ENCODE measurements at places on chromosomes 1 and 21.

DNA sequence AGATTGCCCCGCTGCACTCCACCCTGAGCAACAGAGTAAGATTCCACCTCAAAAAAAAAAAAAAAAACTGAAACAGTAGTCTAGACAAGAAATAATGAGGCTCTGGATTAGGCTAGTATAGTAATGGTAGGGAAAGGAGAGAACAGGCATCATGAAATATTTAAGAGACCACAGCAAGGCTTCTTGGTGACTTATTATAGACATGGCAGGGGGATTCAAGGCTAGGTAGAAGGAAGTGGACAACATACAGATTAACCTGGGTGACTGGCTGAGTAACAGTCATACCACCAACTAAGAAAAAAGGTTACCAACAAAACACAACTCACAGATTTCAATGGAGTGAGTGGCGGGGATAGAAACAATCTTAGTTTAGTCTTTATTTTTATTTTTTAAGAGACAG is 8.3 kb downstream of the NVL start:
- no peak for DNase-seq

DNA sequence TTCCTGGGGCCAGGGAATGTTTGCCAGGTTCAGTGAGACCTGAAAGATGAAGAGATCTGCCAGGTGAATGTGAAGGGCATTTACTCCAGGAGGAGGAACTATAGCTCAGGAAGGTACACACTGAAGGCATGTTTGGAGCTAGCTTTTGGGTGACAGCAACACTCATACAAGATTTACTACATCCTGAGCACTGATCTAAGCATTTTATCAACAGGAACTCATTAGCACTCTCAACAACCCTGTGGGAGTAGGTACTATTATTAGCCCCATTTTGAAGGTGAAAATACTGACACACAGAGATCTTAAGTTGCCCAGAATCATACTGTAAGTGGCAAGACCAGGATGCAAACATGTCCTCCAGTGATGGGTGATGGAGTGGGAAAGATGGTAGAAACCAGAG is 6.7 kb downstream of the GADD45A start:
- DNase-seq, result no peak

DNA sequence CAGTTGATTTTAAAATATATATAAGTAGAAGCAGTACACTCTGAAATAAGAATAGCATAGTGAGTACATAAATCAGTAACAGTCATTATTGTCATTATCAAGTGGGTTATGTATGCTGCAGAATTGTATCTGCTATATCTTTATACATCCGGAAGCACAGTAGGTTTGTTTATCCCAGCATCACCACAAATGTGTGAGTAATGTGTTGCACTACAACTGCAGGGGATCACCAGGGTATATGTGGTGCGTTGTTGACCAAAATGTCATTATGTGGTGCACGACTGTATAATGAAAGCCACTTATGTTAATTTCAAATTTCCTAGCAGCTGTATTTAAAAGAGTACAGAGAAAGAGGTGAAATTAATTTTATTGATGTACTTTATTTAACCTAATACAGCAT is 87.7 kb upstream of the GADD45A start:
- DNase-seq, result no peak

DNA sequence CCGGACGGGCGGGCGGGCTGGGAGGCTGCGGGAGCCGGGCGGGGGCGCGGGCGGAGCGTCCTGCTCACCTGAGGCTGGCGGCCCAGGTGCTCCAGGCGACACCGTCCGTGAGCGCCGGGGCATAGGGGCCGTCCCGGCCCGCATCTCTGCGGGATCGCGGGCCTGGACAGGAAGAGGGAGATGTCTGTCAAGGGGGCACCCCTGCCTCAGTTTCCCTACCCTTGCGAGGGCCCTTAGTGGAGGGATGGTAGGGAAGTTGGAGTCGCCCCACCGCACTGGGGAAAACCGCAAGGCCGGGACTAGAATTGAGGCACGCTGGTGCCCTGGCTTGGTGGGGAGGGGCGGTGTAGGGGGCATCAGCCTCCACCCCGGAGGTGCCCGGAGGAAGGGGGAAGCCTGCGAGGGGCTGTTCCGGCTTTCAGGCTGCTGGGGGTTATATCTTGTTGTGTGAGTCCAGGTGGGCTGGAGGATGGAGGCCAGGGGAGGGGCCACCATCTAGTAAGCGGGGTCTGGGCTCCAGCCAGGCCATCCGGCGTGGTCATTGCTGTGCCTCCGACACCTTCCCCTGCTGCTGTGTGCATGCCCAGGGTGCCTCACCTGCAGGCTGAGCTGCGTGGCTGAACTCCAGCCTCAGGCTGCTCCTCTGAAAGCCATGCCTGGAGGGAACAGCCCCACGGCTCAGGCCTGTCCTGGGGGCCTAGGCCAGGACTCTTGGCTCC is 580 bp downstream of the VWA1 start:
- no peak for DNase-seq

- no peak for DNase-seq
Measured at GRCh38 chr1:232952514-232953499, 2.4 kb downstream of the NTPCR start.

GRCh38 chr21:33977721-33978369 is 62.2 kb upstream of the ATP5PO start:
- DNase-seq, result no peak

DNA sequence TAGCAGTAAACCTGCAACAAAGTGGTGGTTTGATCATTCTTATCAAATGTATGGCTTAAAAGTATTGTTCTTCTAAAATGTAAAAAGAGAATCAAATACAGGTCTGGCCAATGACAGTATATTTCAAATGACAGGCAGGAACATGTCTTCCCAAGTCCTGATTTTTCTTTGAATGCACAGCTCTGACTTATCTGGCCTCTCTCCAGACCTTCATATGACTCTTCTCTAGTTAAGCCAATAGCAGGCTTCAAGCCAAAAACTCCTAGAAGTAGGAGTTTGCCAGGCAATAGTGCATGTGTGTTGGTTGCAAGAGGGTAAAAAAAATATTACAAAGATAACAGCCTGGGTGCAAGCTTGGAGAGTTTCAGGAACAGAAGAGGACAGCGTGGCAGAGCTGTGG is 345.5 kb downstream of the SMYD3 start:
- no peak for DNase-seq

DNA sequence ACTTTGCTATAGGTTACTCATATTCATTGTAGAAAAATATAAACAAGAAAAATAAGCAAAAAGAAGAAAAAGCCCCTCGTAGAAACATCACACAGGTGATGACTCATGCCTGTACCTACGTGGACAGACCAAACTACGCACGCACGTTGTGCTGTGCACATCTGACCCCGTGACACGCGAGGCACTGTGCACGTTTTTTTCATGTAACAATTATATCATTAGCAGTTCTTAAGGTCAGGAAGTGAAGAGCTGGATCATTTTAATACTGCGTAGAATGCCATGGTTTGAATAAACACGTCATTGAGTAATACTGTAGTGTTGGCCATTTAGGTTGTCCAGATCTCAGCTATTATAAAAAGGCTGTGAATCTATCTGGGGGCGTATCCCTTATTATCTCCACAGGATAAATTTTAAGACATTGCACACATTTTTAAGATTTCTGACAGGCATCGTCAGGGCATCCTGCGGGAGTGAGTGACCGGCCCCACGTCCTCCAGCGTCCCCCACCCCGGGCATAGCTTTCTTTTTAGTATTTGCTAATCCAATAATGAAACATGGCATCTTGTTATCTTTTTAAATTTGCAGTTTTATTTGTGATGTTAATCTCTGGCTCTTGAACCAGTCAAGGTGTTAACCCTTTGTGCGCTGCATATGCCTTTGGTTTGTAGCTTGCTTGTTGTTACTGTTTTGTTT is 23.4 kb upstream of the ADARB1 start:
- DNase-seq, result no peak

GRCh38 chr1:237180256-237180655 is 138.3 kb downstream of the RYR2 start:
- no peak for DNase-seq

DNA sequence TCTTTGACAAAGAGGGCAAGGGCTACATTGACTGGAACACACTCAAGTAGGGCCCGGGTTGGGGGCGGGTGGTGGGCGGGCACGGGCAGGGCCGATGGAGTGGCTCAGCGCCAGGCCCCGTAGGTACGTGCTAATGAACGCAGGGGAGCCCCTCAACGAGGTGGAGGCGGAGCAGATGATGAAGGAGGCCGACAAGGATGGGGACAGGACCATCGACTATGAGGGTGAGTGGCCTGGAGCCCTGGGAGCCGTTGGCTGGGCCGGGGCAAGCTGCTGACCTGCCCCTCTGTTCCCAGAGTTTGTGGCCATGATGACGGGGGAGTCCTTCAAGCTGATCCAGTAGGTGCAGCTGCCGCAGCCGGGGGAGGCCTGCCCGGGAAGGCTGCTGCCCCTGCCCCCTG is 1.8 kb downstream of the CALML6 start:
- no peak for DNase-seq

DNA sequence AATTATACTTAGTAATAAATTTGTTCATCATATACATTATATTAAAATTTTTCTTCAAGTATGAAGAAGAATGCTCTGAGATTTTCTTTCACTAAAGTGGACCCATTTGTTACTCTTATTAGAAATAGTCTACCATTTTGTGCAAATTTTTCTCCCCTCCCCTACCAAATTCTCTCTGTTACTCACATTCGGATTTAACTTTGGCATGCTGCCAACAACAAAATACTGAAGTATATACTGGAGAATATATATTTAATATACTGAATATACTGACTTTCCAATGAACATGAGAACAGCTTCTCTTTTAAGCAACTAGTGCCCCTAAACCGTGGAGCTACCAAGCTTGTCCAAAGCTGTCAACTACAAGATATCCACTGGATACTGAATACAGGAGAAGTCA is 57.2 kb downstream of the CENPF start:
- DNase-seq, result no peak

DNA sequence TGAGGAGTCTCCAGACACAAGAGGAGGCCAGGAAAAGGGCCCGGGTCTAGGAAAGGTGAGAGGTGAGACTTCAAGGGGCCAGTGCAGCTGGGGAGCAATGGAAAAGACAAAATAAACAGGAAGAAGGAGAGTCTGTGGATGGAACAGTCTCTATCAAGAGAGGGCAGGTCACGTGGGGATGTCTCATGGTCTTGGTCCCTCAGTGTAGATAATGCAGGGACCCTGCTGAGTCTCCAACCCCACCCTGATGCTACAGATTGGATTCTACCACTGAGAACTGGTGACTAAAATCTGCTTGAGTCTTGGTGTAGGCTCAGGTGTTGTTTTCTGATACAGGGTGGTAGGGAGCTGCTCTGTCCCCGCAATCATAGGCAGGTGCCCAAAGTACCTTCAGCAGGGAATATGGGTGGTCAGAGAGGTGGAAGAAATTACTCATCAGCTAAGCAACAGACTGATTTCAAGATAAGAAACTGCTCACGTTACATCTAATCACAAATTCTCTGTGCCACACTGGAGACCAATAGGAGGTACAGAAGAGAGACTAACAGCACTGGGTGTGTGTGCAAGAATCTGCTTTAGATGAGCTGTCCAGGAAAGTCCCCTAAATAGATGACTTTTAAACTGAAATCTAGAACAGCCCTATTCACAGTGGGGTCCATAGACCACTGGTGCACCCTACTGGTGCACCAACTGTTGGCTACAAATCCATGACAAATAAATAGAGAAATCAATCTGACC is 101.5 kb upstream of the TLR5 start:
- no peak for DNase-seq

GRCh38 chr1:246959944-246960693 is 28.4 kb upstream of the AHCTF1 start:
- no peak for DNase-seq

DNA sequence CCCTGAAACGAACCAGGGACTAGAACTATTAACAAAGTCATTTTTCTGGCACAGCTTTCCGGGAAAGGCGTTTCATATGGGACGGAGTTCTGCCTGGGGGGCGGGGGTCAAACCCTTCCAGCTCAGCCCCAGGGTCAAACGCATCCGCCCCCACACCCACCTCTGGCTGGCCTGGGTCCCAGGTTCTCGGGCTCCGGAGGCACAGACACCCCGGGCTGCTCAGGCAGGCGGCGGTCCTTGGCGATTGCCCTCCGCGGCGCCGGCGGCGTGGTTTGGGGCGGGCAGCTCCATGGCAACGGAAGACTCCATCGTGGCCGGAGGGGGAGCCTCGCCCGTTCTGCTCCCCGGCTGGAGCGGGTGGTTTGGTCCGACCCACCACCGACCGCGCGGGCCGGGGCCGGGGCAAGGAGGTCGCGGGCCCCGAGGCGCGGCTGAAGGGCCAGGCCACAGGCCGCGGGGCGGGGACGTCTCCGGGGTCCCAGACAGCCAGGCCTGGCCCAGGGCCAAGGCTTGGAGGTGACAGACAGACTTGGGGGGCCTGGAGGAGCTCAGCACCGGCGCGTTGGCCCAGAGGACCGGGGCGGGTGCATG is at the start of gene CFAP74:
TSS of gene CFAP74 (minus strand) at position 246 of the 591 bp plus-strand sequence. CDS start 12,830 bp downstream, outside the sequence.
- no peak for DNase-seq

GRCh38 chr1:203354246-203354645 is 3.3 kb upstream of the FMOD start:
- DNase-seq, result no peak

DNA sequence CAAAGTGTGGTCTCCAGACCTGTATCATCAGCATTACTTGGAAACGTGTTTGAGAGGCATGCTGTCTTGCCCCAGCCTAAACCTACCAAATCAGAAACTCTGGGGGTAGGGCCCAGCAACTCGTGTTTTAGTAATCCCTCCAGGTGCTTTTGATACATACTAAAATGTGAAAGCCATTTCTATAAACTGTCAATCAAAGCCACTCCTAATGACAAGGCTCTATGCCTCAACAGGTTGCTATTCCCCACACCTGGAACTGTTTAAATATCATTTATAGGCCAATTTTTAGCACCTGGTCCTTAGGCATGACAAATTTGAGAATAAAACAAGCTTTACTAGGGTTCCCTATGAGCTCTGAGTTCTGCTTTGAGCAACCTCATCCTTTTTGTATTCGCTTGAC is 158.7 kb upstream of the NR5A2 start:
- no peak for DNase-seq
